ENCODE measurements at places on chromosomes 7 and 10.

DNA sequence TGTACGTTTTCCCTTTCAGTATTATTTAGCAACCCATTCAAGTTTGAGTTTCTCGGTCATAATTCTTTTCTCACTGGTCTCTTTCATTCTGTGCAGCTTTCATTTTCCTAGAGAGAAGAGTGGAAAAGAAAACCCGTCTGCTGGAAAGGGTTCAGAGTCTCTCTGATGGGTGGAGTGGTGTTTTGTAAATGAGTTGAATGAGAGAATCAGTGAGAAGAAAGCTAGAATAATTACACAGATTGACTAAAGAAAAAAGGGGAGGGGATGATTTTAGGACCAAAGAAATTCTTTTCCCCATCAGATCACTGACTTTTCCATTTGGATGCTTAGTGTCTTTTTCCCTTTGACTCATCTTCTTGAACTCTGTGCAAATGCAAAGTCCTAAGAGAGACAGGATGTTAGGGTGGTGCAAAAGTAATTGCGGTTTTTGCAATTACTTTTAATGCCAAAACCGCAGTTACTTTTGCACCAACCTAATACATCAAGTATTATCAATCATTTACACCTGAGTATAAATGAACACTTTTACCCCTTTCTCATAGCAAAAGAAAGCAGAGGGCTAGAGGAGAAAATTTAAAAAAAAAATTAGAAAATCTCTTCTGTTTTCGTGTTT, 242.1 kb upstream of the SP4 start:
- no peak for DNase-seq

DNA sequence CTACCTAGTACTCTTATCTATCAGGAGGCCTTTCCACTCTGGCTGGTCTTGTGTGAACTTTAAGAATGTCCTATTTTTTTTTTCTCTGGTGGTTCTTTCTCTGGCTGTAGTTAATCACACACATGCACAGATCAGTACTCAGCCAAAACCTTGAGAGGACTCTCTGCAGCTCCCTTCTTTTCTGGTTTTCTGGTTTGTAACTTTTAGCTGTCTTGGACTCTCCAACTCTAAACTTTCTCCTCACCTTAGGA, 54.9 kb upstream of the HELLS start:
- peak; percentile 25 for DNase-seq

- peak; percentile 2 for DNase-seq
These were observed 253.2 kb downstream of the BMPER start for GRCh38 chr7:34158368-34159153.

- DNase-seq = no peak
These were observed 116.5 kb upstream of the ADAM12 start for GRCh38 chr10:126504761-126505112.

DNA sequence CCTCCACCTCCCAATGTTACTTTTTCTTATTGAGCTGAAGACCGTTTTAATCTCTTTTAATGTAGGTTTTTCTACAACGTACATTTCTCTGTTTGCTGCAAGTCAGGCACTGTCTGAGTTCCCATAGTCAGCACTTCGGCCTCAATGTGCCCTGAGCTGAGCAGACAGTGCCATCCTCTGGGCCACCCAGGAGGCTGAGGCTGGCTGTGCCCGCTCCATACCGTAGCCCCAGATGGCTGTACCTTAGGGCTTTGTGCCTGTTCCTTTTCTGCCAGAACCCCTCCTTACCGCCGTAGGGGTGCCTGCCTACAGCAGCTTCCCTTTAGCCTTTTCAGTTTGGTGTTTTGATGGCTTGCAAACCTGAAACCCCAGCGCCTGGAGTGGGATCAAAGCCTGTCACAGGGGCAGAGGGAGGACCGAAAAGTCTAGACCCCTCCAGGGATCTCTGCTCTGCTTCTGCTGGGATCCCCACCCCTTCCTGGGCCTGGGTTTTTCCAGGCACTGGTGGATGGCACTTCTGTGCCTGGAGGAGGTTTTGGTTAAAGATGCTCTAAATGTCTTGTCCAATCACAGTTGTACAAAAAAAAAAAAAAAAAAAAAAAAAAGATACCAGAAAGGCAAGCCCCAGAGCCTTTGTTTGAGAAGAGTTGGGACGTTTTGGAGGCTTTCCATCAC, 9.0 kb downstream of the AGAP3 start:
- no peak for DNase-seq

DNA sequence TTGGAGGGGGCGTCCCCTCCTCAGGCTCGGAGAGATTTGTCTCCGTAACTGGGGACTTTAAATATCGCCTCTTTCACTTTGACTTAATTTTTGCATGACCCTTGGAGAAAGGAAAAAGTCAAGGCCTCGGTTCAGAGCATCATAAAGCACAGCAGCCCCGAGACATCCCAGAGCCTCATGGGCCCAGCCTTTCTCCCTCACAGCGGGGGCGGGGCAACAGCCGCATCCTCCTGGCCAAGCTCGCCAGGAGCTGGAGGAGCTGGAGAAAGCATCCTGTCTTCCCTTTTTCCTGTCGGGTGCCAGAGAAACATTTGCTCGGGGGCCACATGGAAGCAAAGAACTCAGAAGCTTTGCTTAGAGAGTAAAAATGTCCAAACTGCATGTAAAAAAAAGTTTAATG, 43.6 kb upstream of the DPYSL4 start:
- no peak for DNase-seq

GRCh38 chr7:122764020-122764419, 61.3 kb upstream of the RNF148 start:
- DNase-seq = peak; percentile 14

DNA sequence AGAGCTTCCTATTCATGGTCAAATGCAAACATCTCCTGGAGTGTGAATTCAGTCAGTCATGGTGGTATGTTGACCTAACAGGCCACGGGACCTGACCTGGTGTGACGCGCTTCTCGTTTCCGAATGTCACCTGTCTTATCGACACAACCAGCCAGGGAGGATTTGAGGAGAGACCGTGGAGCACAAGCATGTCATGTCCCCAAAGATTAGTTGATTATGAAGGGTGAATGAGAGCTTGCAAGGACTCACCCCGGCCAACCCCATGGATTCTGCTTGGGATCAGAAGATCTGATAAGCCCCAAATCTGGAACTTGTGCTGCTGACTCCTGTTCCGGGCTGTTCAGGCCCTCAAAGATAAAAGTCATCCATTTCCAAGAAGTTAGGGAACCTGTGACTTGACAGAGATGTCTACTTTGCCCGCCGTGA, 10.5 kb downstream of the ADRA2A start:
- DNase-seq = no peak

GRCh38 chr10:79409038-79409725, 36.2 kb downstream of the ZCCHC24 start:
- DNase-seq = no peak

GRCh38 chr7:80830584-80831285, 88.1 kb downstream of the SEMA3C start:
- peak; percentile 44 for DNase-seq

GRCh38 chr10:93150990-93151547, 77.4 kb downstream of the CYP26A1 start:
- DNase-seq = no peak

DNA sequence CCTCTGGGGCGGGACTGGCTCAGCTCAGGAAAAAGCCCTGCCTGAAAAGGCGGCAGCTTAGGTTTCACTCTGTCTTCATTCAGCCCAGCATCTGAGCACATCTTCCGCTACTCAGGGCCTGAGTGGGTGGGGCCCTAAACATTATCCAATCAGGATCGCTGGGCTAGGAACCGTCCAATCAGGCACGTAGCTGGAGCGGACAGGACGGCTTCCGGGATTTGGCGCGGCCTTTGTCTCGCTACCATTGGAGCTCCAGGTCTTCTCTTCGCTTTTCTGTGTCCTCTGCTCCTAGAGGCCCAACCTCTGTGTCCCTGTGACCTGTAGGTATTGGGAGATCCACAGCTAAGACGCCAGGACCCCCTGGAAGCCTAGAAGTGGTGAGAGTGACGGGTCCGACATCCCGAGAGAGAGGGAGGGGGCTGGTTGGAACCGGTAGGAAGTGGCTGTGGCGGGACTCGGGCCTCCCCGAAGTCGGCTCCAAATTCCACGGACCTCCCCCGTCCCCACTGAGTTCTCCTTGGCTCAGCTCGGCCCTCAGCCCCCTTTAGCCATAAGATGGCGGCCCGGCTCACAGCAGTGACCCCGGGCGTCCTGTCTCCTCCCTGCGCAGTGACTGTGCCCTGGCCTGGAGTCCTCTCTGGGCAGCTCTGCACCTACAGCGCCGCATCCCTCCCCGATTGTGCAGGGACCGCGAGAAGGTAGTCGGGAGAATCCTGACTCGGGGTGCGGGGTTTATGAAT, 99.1 kb downstream of the ZNF680 start:
- DNase-seq = no peak

DNA sequence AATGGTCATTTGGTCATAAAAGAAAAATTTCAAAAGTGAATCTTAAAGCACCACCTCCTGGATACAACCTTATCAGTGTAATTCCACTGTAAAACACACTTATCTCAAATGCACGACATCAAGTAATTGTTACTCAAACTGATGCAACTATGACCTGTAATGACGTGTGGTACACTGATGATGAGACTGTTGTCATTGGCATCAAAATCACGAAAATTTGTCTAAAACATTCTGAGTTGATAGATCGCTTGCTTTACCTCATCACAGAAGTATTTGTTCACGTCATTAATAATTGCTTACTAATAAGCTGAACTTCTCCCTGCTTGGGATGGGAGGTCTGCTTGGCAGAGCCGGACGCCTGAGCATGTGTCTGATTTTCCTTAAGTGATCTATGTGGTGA, 221.8 kb upstream of the KLF6 start:
- peak; percentile 9 for DNase-seq

DNA sequence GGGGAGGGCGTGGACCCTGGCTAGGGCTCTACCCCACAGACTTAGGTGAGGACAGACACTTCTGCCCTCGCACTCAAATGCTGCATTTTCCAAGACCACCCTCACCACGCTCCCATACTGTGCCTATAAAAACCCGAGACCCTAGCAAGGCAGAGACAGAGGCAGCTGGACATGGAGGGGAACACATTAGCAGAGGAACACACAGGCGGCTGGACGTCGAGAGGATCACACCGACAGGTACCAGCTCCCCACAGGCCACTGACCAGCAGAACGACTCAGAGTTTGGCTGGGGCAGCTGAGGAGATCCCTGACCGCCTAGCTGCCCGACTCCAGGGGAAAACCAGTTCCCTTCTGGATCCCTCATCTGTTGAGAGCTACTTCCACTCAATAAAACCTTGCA, 338.2 kb upstream of the SMIM30 start:
- no peak for DNase-seq

DNA sequence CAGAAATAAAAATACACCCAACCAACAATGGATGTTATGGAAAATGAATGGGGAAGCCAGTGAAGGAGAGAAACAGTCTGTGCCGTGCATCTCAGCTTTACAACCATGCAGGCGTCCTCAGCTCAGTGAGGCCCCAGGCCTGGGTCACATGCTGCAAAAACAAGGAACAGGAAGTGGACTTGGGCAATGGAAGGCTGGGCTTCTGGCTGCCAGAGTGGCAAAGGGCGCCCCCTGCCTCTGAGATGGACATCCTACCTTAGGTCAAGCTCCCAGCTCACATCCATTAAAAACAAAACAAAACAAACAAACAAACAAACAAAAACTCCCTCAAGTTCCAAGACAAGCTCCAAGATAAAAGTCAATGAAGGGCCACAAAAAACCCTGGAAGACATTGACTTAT, 54.7 kb upstream of the AFAP1L2 start:
- DNase-seq = peak; percentile 80

- no peak for DNase-seq
These were observed 24.4 kb downstream of the PAPSS2 start for GRCh38 chr10:87684001-87684638.

DNA sequence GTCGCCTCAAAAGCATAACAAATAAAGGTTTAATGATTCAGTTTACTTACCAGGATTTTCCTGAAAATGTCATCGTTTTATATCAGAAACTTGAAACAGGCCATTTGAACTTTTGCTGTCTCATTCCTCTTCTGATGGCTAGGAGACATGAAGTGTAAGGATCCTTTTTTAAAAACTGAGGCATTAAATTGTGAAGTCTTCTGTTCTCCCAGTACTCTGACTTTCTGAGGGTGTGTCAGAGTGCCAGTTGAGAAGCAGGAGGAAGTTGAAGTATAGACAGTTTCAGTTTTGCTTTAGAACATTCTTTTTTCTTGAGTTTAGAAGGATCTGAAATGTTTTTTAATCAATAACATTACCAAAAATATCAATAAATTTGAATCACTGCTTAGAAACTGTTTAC, at the start of gene SAMD9L:
Gene SAMD9L, minus strand, starts transcription at position 242 of the 400 bp plus-strand sequence. CDS start 12,414 bp downstream, outside the sequence.
- DNase-seq = peak; percentile 94

DNA sequence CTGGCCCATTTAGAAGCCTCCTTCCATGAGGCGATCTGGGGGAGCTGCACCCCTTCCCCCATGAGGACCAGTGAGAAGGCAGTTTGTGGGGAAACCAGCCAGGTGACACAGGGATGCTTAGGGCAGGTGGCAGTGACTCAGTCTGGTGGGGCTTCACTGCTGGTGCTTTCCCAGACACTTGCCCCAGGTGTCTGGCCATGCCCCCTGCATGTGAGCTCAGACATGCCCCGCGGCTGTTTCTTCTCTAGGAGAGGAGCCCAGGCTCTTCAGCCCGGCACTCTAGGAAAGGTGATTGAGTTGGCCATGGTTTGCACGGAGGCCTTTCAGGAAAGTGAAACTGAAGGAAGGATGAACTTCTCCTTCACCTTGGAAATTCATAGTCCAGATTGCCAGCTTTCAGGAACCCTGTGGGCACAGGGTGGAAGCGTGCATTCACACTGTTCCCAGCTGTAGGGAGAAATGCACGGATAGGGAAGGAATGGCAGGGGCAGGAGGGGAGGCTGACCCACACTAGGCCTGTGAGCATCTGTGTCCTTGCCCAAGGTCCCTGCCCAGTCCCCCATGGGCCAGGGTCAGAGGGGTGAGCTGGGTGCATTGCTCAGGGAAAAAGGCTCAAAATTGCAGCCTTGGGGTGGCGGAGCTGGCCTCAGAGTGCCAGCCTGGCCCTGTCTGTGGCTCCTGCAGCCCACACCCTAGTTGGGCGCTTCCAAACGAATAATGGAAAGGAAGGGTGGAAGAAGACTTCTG, 359.1 kb downstream of the GLRX3 start:
- no peak for DNase-seq

GRCh38 chr7:110940756-110941155, 150.2 kb upstream of the LRRN3 start:
- no peak for DNase-seq

GRCh38 chr10:114933588-114933987, 4.4 kb upstream of the TRUB1 start:
- peak; percentile 29 for DNase-seq

- DNase-seq = peak; percentile 80
These were observed 739 bp downstream of the MPP7 start for GRCh38 chr10:28302012-28302637.

DNA sequence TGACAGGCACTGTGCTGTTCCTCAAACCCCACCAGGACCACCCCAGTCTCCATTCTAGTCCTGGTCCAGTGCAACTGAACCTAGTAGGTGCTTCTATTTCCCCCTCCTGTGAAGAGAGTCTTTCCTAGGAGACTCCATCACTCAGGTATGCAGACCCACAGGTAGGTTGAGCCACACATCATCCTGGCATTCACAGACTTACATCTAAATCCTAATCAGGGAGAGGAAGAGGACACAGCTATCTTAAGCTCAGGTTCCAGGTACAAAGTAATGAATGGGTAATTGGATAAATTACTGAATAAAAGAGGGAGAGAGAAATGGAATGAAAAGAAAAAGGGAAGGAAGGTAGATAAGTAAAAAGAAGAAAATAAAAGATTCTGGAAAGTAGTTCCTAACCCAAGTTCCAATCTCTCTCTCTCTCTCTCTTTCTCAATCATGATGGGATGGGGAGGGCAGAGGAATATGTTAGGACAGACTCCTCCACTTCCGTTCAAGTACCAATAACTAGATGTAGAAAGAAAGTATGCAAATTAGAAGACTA, 139.8 kb upstream of the NAMPT start:
- DNase-seq = no peak

- no peak for DNase-seq
These were observed 228.6 kb downstream of the ELFN1 start for GRCh38 chr7:1898628-1899185.

- DNase-seq = no peak
These were observed 33.7 kb downstream of the DDC start for GRCh38 chr7:50531401-50531911.
